ENCODE measurements at places on chromosomes 5 and 9. TPM values are rescaled to one million over a fixed set of nuclear protein-coding genes. Genes with fewer than 3 reads are reported as not detected.

- no peak for DNase-seq
Observed at GRCh38 chr9:99801775-99802174, 19.9 kb upstream of the NR4A3 start.

- no peak for DNase-seq
Observed at GRCh38 chr9:77392328-77392727, 215.0 kb downstream of the VPS13A start.

- no peak for DNase-seq
Observed at GRCh38 chr5:94869921-94870320, 251.5 kb downstream of the SLF1 start.

DNA sequence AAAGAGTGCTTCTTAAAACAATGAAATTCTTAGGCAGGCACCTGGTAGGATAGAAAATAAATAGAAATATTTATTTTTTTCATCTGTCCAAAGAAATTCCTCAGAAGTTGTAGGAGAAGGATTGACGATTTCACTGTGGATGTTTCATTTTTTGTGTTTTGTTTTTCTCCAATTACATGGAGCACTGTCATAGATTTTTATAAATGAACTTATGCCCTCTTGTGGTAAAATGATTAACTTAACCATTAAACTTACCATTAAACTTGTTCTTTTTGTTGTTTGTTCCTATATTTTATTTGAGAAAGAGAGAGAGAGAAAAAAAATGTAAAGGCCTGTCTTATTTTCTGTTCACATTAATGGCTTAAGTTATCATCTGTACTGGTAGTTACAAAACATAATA, 339.2 kb downstream of the PRR16 start:
- DNase-seq: no peak

Gene DBH
- total RNA-seq: not detected

Gene RASEF
- total RNA-seq: not detected

Gene ATP6V0E1
- 163 TPM for total RNA-seq

Gene OLFM1
- not detected for total RNA-seq

Measured in activated CD4-positive, alpha-beta memory T cell treated with anti-CD3 and anti-CD28 coated beads, Interleukin-2, amount 10 ng/mL, durations not matched to agents 7 days and 5 days (primary cell).